Activated CD8-positive, alpha-beta memory T cell treated with anti-CD3 and anti-CD28 coated beads for 1 hour (primary cell): ENCODE measurements at places on chromosomes 16 and 17.

DNA sequence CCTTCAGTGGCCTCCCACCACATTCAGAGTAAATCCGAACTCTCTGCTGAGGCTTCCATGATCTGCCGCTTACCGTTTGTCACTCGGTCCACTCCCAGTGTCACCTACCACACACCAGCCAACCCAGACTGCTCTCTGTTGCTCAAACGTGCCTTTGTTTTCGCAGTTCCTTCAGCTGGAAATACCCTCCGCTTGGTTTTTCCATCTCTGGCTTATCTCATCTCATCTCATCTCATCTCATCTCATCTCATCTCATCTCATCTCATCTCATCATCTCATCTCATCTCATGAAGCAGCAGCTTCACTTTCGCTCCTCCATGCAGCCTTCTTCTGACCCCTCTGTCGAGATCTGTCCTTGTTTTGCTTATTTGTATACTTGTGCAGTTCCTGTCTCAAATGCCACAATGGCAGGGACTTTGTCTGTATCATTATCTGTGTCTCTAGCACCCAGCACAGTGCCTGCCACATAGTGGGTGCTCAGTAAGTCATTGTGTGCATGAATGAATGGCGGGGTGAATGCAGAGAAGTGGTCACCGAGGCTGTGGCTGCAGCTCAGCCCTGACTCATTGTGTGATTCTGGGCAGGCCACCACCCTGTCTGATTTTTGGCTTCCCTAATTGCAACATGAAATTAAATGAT lies 3.8 kb upstream of the SNX20 start:
- no peak for DNase-seq

DNA sequence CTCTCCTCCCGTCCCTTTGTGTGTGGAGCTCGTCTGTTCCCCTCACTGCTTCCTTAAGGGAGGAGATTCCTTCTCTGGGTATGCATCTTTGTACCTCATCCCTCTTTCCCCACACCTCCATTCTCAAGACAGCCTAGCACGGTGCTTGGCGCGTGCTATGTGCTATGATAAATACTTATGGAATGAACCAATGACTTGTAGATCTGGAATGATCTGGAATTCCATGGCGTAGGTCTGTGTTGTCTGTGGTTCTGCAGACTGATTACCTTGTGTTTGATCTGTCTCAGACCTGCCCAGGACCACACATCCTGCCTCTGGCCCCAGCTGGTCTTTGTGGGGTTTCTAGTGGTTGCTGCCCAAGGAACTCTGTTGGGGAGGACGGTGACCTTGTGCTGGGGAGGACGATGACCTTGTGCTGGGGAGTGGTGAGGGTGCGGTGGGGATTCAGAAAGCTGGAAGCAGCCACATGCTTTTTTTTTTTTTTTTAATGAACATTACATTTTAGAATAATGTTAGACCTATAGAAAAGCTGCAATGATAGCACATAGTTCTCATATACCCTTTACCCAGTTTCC lies 33.5 kb upstream of the ETV4 start:
- no peak for DNase-seq

GRCh38 chr16:27333549-27333948 lies 19.8 kb downstream of the IL4R start:
- DNase-seq, result no peak

GRCh38 chr16:20846030-20846429 lies 39.7 kb downstream of the REXO5 start:
- DNase-seq, result no peak

DNA sequence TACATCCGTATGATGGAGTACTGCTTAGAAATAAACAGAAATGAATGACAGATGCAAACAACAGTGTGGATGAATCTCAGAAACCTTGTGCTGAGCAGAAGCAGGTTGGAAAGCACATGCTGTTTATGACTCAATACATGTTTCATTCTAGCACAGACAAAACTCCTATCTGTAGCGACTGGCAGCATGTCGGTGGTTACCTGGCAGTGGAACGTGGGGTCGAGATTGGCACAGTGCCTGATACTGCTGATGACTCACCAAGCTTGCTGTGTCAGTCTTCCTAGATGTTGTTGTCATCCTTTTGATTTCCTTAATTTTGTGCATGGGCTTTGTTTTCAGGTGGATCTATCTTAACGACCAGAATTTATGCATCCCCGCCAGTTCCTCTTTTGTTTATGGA lies 62.1 kb downstream of the GAN start:
- DNase-seq, result peak; percentile 0

- DNase-seq, result no peak
These were observed 1.2 kb downstream of the TMC6 start for GRCh38 chr17:78127239-78127887.

DNA sequence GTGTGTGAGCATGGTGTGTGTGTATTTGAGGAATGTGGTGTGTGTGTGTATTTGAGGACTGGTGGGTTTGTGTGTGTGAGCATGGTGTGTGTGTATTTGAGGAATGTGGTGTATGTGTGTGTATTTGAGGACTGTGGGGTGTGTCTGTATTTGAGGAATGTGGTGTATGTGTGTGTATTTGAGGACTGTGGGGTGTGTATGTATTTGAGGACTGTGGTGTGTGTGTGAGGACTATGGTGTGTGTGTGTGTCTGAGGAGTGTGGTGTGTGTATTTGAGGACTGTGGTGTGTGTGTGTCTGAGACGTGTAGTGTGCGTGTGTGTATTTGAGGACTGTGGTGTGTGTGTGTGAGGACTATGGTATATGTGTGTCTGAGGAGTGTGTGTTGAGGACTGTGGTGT lies 18.0 kb upstream of the CACNG1 start:
- DNase-seq, result no peak

DNA sequence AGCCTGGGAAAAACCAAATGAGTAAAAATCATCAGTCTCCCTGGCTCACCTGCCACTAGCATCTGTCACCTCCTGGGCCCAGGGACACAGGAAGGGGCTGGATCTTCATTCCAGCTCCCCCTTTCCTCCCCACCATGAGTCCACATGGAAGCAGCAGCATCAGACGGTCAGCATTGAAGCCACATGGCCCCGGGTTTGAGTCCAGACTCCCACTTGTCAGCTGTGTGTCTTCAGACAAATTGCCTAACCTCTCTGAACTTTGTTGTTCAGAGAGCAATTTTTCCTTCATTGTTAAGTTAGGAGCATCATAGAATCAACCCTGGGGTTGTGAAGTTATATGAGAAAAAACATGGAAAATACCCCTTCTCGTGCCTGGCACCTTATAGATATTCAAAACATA lies 10.7 kb downstream of the CACNG4 start:
- DNase-seq, result no peak

DNA sequence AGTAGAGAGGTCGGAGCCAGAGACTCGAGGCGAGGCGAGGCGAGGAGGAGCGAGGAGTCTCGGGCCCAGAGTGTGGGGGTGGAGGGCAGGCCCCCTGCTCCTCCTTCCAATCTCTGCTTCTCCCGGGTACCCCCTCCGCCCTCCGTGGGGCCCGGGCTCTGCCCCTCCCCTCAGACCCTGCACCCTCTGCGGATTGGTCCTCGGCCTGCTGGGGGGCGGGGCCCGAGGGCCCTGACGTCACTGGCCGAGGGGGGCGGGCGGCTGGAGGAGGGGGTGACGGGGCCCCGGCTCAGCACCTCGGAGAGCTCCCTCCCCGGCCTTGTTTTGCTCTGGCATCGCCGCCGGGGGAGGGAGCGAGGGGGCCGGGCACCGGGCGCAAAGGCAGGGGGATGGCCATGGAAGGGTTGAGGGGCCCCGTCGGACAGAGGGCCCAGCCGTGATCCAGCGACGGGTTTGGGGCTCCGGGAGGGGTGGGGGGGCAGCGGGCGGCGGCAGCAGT lies at the start of gene RUNDC3A:
Gene RUNDC3A, plus strand, starts transcription at position 282 of the 499 bp plus-strand sequence. CDS start 232 bp downstream, outside the sequence.
- DNase-seq, result peak; percentile 67

DNA sequence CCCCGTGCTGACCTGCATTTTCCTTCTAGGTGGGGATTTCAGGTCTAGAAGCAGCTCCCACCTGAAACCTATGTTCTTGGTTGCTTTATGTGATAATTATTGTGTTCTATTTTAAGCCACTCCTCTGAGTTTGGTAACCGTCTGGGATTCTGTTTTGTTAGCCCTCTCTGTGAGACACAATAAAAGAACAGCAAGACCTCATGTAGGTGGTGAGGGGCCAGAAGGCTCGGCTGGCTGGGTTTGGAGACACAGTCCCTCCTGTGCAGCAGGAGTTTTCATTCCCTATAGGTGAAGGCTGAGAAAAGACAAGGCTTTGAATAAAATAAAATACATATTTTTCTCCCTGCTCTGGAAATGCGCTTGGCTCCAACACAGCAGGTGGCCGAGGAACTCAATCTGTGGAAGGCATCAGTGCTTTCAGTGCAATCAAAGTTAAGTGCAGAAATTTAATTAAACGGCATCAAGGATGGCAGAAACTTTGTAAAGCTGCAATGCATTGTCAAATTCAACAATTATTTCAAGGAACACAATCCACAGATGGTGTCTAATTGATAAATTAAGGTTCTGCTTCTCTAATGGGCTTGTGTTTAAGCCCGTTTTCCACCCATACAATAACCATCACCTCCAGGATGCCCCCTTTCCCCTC lies 107.8 kb downstream of the MSI2 start:
- no peak for DNase-seq

DNA sequence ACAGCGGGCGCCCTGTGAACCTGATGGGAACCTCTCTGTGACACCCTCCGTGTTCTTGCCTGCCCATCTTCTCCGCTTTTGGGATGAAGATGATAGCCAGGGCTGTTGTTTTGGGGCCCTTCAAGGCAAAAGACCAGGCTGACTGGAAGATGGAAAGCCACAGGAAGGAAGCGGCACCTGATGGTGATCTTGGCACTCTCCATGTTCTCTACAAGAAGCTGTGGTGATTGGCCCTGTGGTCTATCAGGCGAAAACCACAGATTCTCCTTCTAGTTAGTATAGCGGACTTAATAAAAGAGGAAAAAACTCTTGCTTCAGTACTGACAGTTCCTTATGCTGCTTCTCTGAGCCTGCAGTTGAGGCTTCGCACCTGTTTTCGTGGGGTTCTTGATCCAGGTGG lies 10.5 kb downstream of the CDK5RAP3 start:
- no peak for DNase-seq

DNA sequence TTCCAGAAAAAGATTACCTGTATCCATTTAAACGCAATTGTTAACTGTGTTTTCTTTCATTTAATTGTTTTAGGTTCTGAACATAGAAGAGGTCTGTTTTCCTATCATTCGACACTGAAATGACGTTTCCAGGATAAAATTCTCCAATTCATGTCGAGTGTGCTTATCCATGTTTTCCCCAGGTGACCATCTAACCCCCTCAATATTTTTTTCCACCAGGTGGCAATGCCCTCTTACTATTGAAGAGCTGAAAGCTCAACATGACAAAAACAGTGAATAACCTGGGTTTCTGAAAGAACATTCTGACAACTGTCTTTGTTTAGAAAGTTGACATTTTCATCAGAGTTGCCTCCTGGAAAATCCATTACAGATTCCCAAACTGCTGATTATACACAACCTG lies 948.7 kb downstream of the KCNJ2 start:
- DNase-seq, result no peak
